Stimulated activated CD8-positive, alpha-beta memory T cell treated with anti-CD3 and anti-CD28 coated beads, Interleukin-4, amount 100 ng/mL, for 48 hours (primary cell): ENCODE measurements at places on chromosomes 6 and 20.

DNA sequence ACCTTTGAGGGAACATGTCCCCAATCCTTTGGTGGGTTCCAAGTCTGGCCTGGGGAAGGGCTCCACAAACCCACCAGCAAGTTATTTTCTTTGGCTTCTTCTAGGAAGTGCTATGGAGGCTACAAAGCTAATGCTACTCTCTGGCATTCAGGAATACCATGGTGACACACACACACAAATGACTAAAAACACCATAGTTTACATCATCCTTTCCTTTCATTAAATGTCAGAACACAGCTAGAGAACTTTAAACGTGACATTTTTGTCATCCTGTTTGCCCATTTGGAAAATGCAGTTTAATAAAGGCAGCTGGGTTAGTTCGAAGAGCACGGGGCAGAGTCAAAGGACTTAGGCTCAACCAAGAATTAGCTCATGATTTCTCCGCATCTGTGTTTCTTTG is 40.2 kb upstream of the PROKR2 start:
- DNase-seq, result no peak

GRCh38 chr20:3729811-3730540 is 2.5 kb upstream of the HSPA12B start:
- DNase-seq, result no peak

GRCh38 chr6:17057322-17057721 is 44.5 kb upstream of the STMND1 start:
- no peak for DNase-seq

DNA sequence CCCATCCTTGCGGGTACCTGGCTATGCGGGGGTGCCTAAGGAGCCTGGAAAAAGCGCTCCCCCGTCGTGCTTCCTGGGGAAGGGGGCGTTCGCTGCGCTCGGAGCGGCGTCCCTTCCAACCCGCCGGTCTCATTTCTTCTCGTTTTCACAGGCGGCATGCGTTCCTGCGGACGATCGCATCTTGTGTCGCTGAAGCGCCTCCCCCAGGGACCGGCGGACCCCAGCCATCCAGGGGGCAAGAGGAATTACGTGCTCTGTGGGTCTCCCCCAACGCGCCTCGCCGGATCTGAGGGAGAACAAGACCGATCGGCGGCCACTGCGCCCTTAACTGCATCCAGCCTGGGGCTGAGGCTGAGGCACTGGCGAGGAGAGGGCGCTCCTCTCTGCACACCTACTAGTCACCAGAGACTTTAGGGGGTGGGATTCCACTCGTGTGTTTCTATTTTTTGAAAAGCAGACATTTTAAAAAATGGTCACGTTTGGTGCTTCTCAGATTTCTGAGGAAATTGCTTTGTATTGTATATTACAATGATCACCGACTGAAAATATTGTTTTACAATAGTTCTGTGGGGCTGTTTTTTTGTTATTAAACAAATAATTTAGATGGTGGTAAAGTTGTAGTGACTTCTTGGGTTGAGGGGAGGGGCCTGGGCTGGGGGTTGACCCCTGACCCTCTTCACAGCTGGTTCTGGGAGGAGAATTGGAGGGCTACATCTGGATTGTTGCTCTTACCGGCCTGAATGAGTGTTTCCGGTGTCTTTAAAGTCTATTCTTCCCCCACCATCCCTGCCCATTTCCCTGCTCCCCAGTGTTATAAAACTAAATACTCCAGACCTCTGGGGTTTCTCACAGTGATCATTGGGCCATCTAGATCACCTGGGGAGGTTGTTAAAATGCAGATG is 1.1 kb downstream of the ID1 start:
- DNase-seq, result no peak

- DNase-seq, result peak; percentile 38
These were observed 90.9 kb downstream of the PRND start for GRCh38 chr20:4812641-4813075.
